Epithelial cell of proximal tubule (primary cell): ENCODE measurements at places on chromosomes 1 and 21. TPM values are rescaled to one million over a fixed set of nuclear protein-coding genes. Genes with fewer than 3 reads are reported as not detected.

KCNE2 gene
- not detected in 2 replicates for total RNA-seq

ADGRL4 gene
- total RNA-seq: 9.0 and 14.6 TPM in 2 replicates

CROCC gene
- 15.2 and 17.7 TPM in 2 replicates for total RNA-seq

SPRR2E gene
- not detected in 2 replicates for total RNA-seq

SZT2 gene
- 7.7 and 10.6 TPM in 2 replicates for total RNA-seq

FAM72D gene
- 6.1 TPM in 2 replicates for total RNA-seq
